MM.1S (cell line): ENCODE measurements at places on chromosomes 4 and X.

DNA sequence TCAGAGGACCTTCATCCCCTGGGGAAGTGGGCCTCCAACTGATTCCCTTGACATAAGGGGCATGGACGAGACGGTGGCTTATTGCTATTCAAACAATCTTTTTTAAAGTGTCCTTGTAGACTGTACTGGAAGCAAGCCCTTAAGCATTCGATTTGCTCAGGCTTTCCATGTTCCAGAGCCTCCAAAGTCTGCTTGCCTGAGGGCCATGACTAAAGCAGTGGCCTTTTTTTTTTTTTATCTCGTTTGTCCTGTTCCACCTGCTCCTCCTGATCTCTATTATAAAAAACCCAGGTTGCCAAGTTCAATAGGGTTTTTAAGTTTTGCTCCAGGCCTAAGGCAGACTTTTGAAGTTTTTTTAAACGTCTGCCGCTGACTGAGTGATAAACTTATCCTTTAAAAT, 103.7 kb upstream of the AADAT start:
- no peak for DNase-seq

- DNase-seq: no peak
These were observed 2.6 kb downstream of the FLNA start for GRCh38 chrX:154371789-154372300.

- DNase-seq: no peak
These were observed 167.4 kb downstream of the COL4A6 start for GRCh38 chrX:108270739-108271396.

GRCh38 chr4:86909546-86910295, 17.5 kb upstream of the C4orf36 start:
- DNase-seq: no peak

DNA sequence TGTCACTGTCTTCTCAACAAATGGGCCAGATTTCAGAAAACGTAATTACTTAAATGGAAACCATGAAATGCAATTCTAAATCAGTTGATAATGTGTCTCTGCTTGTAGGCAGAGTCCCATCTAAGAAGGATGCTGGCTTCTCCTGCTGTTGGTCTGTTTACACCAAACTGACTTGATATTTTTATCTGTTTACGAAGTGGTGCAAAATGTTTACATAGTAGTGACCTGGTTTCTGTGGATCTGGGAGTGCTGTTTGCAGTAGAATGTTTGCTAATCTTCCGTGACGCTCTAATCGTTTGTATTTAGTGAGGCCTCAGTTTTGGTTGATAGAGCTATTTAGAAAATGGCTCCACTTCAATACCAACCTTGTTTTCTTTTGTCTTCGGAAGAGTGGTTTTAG, 213.5 kb downstream of the VEGFC start:
- no peak for DNase-seq

DNA sequence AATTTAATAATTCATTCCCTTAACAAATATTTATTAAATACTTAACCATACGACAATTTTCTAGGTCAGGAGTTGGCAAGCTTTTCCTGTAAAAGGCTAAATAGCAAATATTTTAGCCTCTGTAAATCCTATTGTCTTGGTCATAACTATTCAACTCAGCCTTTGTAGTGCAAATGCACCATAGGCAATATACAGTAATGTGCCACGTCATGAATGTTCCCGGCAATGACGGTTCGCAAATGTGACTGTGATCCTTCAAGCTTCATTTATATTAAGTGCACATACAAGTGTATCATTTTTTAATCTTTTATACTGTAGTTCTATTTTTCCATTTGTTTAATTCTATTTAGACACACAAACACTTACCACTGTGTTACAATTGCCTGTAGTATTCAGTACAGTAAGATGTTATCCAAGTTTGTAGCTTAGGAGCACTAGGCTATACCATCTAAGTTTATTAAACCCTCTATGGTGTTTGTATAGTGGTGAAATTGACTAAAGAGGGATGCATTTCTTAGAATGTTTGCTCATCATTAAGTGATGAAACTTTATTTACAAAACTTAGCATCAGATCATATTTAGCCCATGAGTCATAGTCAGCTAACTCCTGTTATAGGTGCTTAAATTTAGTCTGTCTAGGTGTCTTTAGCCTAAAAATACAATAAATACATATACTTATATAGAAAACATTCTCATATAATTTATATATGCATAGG, 553.6 kb downstream of the STPG2 start:
- DNase-seq: no peak

- no peak for DNase-seq
These were observed 52.4 kb downstream of the CBLL2 start for GRCh38 chrX:22325096-22325495.

DNA sequence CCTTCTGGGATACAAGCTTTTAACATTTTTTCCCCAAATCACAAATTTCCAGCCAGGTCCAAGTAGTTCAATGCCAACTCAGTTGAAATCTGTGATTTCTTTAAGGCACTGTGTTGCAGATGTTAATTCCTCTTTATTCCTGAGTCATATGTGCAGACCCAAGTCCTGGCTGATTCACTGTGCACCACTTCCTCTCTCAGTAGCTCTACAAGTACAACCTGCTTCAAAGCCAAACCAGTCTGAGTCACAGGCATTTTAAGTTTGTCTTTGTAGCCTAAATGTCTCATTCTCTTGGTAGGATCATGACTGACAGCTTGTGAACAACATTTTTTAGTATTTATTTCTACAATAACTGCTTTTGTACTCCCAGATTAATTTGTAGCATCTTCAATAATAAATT, 165.6 kb upstream of the S100G start:
- DNase-seq: no peak

- DNase-seq: no peak
These were observed 199.7 kb upstream of the KLF3 start for GRCh38 chr4:38464328-38464727.

- no peak for DNase-seq
These were observed 2.2 kb upstream of the MSANTD1 start for GRCh38 chr4:3246458-3247398.

DNA sequence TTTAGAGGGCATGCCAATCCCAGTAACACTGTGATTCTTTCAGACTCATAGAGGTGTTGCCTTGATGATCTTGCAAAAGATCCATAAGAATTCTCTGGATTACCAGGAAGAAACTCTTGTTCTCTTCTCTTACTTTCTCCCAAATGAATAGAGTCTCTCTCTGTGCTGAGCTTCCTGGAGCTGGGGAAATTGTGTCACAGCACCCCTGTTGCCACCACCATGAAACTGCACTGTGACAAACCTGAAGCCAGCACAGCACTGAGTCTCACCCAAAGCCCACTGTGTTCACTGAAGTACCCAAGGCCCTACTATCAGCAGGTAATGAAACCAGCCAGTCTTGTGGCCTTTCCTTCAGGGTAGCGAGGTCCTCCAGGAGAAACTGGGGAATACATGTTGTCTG, 332.7 kb upstream of the FGF16 start:
- DNase-seq: no peak

DNA sequence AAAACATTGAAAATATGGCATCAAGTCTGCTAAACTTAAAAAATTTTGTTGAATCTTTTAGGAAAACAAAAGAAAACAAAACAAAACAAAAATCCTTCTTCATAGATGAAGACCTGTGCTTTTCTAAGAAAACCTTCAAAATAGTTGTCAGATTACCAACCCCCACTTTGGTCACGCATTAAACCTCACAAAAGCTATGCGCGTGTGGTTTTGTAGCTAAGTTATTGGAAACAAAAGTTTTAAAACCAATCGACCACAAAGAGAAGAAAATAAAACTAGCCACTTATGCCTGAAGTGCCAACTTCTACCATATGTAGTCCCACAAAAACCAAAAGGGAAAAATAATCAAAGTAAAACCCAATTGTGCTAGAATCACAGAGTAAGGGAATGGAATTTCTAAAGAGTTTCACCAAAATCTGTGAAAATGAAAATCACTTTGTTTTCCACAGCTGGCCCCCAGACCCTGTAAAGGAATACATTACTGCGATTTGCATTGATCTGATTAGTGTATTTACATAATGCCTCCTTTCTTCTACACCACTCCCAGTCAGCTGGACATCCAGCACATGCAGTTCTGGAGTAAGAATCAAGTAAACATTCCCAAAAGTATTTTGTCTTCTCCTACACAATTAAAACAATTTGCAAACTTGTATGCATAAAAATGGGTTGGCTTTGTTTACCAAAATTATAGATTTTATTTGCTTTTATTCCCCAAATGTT, 330.1 kb upstream of the DKK2 start:
- no peak for DNase-seq

DNA sequence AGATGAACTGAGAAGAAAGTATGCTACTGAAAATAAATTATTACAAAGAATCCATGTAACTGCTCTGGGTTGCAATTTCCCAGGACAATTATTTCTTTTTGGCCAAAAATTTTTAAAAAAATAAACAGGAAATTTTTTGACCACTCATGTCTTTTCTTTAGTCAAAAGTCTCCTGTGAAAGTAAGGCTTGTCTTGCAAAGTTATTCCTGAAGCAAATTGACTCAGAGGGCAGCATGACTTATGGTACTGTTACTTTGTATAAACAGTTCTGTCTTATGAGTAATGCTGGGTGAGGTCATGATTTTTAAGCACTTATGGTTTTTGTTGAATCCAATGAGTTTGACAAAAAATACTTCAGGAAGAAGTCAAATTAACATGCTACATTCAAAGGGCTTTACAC, 292.8 kb upstream of the ARSJ start:
- no peak for DNase-seq

DNA sequence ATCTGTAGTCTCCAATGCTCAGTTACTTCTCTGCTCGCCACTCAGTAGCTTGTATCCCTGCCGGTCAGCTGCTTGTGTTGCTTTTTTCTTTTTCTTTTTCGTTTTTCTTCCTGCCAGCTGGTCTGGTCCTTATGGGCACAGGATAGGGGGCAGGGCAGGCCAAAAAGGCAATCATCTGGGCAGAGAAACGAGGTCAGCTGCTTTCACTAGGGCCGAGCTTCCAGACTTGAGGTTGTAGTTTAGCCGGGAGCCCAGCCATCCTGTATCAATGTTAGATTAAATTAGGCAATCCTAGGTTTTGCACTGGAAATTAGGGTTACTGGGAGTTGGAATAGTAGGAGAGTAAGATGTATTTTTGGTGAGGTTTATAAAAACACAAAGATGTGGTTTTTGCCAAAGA, 3.4 kb downstream of the ARSF start:
- DNase-seq: no peak

DNA sequence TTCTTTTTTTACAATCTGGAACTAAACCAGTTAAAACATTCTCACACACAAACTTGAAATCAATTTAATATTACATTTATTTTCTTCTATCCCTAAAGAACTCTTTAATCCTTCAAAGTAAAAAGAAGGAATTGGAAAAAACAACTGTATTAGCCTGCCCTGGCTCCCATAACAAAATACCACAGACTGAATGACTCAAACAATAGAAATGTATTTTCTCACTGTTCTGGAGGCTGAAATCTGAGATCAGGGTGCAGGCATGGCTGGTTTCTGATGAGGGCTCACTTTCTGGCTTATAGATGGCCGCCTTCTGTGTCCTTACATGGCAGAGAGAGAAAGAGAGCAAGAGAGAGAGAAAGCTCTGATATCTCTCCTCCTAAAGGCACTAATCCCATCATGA, 149.4 kb downstream of the PDGFRA start:
- DNase-seq: no peak

DNA sequence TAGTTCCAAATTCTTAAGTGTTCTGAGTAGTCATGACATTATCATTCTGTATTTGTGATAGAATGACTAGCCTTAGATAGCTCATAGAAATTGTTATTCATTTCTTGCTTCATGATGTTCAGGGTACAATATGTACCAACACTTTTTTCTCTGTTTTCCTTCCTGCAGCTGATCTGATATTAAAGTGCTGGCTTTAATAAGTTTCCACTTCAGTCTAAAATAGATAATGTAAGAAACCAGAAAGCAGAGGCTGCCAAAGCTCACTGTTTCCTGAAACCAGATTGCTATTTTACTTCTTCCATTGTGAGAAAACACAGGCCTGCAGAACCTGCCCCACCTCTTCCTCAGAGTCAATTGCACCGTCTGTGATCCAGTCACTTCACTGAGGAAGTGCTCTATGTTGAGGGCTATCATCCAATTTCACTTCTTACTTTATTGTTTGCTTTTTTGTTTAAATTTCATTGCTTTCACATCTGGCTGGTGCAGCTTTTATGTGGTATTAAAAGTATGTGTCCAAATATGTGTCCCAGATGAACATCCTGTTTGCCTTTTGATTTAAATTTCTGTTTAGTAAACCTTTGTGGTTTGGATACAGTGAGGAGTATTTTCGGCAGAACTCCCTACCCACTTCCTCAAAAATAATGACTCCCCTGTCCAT, 652.1 kb downstream of the ANKRD50 start:
- peak; percentile 80 for DNase-seq

DNA sequence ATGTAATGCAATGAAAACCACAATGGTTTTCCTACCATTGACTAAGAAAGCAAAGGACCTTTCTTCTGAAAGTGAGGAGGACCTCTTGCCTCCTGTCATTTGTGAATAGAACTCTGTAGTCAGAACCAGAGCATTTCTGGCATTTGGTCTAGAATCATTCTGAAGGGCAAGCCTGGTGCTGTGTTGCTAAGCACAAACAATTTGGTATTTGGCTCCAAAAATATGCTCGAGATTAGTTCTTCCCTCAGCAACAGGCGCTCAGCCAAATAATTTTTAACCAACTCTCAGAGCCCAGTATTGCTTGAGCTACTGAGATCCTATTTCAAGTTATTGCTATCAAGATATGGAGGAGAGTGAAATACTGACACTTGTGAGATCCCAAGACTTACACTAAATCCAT, 71.0 kb downstream of the SNCA start:
- no peak for DNase-seq

DNA sequence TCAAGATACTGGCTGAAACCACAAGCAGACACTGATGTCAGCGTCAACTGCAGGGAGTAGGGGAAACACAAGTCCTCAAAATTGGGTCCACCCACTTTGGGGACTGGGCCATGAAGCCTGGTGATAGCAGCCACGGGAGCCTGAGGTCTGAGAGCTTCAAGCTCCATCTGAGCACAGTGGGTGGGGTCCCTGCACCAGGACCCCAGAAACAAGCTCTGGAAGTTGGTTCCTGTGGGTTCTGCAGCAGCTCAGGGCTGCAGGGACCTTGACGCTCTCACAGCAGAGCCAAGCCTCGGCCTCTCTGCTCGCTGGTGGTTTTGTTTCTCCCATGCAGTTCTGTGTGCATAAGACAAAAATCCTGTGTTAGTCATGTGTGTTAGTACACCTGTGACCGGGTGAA, 54.5 kb downstream of the CPLX1 start:
- DNase-seq: no peak
